ENCODE measurements at places on chromosomes 5 and 9.

DNA sequence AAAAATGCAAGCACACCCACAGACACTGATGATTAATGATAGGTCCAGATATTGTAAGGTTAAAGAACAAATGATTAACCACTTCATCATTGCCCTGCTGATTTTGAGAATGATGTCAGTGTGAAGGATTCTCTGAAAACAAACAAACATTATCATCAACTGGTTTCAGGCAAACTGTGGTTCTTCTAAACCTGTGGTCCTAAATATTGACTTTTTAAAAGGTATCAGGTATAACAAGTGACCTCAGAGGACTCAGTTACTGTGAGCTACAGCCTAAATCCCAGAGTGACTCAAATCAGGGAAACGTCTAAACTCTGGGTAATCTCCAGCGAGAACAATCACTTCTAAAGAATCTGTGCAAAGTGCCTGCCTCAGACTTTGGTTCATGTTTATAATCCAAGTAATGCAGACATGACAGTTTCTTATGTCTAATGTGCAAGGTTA is 172.3 kb upstream of the CDH6 start:
- no peak for DNase-seq

DNA sequence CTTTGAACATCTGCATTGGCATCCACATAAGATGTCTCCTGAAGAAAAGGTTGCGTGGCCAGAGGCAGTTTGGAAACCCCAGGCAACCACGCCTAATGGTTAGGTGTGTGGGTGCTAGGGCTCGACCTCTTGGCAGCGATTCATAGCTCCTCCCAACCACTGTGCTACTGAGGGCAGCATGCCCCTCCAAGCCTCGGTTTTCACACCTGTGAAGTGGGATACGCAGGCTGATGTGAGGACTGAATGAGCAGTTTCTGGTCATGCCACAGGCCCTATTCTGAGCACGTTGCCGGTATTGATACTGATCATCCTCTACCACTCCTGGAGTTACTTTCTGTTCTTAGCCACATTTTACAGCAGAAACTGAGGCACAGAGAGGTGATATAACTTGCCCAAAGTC is 19.1 kb downstream of the NDST1 start:
- no peak for DNase-seq

DNA sequence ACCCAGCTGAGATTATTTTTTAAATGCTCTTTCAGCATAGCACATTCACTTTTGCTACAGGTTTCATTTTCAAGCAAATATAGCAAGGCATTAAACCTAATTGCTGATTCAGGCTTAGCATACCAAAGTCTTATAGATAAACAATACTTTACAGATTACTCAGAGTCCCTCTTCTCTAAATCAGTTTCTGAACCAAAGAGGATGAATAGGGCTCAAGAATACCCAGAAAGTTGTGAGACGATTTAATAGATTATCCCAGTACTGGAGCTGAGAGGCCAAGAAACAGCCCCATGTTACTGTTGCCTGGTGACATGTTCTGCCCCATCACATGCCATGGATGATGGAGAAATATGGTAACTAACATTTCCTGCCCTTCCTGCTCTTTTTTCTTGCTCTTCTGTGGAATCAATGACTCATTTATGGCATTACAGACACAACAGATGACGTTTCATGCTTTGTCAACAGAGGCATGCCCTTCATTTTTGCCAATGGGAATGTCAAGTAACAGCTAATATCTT is 18.1 kb upstream of the SSBP2 start:
- no peak for DNase-seq

DNA sequence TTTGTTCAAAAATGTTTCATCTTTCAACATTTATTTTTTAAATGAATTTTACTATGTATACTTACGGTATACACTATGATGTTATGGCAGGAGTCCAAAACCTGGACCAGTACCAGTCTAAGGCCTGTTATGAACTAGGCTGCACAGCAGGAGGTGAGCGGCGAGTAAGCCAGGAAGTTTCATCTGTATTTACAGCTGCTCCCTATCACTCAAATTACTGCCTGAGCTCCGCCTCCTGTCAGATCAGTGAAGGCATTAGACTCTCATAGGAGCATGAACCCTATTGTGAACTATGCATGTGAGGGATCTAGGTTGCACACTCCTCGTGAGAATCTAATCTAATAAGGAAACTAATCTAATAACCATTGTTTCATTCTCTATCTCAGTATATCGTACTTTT is 715.5 kb upstream of the PTPRD start:
- no peak for DNase-seq

DNA sequence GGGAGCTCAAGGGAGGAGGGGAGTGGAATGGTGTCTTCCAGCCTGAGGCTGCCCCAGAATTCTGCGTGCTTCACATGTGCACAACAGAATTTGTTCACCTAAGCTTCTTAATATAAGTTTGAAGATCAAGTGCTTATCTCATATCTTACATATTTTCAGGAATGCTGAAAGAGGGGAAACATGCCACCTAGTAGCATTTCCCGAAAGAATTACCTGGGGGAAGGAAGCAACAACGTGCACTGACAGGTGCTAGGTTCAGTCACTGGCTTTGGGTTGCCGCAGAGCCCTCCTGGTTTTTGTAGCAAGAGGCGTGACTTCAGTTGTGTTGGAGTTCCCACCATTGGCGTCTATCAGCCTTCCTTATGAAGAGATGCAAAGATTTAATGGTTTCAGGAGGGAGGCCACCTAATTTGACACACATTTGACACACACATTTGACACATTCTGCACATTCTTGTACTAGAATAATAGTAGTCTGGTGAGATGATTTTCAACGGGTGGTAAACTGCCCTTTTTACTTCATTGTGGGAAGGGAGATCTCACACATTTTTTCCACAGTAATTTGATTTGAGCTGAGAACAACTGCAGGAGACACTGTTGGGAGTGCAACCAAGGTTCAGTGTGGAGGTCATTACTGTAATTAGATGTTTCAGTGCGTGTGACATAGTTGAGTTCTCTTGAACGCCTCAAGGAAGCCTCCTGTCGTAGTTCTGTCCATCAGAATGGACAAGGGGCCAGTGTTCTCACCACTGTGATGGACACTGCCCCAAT is 481.3 kb downstream of the CCDC171 start:
- DNase-seq = no peak

DNA sequence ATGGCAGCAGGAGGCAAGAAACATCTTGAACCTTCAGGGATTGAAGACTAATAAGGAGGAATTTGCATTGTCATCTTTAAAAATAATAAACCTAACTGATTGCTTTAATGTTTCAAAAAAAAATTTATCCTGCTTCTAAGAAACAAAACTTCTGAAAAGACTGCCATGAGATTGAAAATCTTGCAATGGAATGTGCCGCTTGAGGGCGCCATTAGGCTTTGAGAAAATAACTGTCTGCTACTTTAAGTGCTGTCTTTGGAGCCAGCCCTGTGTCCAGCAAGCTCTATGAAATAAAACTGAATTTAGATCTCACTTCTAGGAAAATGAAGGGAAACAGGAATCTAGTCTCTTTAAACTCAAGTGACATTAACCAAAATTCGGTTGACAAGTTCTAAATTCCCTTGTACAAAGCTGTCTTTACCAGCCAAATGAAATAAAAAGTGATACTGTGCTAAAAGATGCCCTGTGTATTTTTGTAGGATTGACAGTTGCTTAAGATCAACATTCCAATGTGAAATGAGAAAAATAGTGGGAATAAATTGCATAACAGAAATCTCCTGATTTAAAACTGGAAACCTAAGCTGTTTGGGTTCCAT is 79.4 kb downstream of the ESM1 start:
- DNase-seq = peak; percentile 40

GRCh38 chr9:123406016-123406415 is 50.0 kb downstream of the CRB2 start:
- no peak for DNase-seq

DNA sequence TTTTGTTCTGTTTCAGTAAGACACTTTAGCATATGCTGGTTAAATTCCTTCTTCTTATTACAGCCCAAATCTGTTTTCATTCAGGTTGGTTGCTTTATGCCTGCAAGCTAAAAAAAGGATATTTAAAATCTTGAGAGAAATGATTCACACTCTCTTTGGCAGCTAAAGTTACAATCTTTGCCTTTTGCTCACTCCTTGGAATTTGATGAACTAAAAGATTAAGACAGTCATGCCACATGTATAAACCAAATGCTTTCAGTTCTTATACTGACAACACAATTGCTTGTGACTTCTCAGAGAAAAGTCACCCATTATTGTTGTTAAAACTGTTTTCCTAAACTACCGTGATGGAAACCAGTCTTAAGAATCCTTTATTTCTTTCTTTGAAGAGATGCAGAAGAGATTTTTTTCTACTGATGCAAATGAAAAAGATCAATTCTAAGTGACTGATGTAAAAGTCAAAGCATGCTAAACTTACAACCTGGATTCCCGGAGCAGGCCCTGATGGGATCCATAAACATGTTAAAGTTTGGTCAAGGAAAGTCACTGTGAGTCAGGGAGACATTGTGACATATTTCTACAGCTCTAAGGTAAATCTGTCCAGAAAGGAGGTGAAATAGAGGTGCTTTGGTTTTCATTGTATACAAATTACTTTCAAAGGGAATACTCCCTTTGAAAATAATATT is 144.2 kb upstream of the CDH10 start:
- no peak for DNase-seq

DNA sequence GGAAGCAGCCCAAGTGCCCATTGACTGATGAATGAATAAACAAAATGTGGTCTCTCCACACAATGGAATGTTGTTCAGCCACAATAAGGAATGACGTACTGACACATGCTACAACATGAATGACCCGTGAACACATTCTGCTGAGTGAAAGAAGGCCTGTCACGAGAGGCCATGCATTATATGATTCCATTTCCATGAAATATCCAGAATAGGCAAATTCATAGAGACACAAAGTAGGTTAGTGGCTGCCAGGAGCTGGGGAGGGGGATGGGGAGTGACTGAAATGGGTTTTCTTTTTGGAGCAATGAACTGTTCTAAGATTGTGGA is 41.4 kb downstream of the BICD2 start:
- DNase-seq = no peak

Data from stimulated activated CD8-positive, alpha-beta memory T cell treated with anti-CD3 and anti-CD28 coated beads, Interleukin-2, amount 100 ng/mL, for 1 hour (primary cell).